ENCODE measurements at places on chromosomes 12 and 14.
A peak's percentile ranks its signal among the peaks of the same experiment; 100 is the strongest.

GRCh38 chr12:7832059-7832696 lies 40.5 kb downstream of the SLC2A14 start:
- no peak for DNase-seq

DNA sequence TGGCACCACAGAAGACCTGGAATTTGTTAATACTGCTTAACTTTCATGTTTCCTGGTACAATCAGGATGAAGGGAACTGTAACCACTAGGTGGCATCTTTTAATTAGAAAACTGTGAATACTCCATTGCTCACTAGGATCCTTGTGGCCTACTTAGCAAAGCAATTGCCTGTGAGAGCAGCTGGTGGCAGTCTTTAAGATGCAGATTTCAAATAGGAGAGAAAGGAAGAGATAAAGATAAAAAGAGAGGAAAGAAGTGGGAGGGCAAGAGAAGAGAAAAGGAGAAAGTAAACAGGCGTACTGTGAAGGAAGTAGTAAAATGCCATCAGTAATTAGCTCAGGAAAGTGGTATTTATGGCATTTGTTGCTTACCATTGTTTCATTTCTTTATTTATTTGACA lies 114.5 kb downstream of the RAD51B start:
- DNase-seq: no peak

DNA sequence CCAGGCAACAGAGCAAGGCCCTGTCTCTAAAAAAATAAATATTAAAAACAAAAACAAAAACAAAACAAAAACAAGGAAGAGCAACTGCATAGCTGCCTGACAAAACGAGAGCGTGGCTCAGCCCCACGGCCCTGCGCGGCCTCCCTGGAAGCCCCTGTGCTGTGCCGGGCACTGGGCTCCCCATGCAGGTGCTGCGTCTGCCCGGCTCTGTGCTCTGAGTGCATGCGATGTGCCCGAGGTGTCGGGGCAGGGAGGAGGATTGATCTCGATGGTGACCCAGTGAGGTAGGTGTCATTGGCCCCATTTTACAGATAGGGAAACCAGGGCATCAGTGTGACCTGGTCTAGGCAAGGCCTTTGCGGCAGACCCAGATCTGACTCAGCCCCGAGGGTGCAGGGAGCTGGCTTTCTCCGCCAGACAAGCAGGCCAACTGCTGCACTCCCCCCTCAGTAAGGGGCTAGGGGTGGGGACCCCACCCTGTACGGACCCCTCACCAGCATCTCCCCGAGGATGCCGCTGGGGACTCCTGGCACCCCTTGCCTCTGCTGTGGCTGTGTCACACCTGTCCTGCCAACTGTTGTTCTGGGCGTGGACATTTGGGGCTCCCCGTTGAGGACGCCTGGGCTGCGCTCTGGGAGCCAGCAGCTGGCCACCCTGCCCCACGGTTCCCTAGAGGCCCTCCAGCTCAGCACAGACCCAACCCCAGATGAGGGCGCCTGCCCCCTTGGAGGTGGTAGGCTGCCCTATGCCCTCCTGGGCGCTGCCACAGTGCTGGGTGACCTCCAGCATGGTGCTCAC lies 15.3 kb downstream of the GPR132 start:
- DNase-seq: no peak

DNA sequence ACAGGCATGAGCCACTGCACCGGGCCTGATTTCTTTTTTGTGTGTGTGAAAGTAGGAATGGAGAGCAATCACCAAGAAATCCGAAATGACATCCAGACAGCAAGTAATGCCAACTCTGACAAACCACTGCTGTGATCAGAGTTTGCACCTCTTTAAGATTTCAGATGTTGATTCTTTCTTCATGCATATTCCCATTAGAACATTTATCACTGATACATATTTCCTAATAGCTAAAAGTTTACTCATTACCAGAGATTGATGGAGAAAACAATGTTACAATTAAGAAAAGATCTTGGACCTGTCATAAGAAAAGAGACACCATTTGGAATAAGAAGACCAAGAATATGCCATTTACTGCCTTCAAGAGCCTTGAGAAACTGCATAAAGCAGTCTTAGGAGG lies 217.0 kb upstream of the MGAT4C start:
- DNase-seq: no peak

DNA sequence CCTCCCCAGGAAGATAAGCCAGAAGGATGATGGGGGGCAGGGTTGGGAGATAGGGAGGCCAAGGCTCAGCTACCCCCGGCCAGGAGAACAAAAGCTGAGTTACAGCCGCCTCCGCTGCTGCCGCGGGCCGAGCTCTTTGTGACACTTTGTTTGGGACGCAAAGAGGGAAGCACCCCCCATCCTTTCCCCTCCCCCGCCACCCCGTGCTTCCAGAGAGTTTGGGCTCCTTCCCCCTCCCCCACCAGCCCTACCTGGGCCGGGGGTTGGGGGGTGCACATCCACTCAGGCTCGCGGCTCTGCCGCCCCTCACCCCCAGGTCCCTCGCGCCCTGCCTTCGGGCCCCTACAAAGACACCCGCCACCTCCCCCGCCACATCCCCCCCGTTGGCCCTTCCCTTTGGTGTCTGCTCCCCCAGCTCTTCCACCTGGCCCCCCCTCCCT lies 799 bp downstream of the ZNF219 start:
- DNase-seq: no peak

DNA sequence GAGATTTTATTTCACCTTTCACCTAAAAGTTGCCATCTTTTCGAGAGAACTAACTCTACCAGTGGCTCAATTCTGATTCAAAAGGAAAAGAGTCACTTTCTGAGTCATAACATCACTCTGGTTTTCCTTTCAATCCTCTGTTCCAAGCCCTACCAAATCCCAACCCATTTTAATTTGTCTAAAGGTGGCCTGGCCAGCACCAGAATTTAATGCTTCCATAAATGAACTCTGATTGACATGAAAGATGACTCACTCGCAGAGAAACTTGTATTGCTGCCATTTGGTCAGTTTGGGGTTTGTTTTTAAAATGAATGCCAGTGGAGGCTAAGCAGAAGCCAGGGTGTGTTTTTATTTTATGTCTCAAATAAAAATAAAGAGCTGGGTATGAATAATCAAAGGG lies 117.4 kb upstream of the SOX5 start:
- DNase-seq: no peak

GRCh38 chr12:104498211-104498801 lies 41.6 kb downstream of the CHST11 start:
- peak; percentile 24 for DNase-seq

- peak; percentile 36 for DNase-seq
Measured at GRCh38 chr14:31208546-31209424, 1.2 kb upstream of the HECTD1 start.

- no peak for DNase-seq
Measured at GRCh38 chr14:30584058-30584630, 25.2 kb downstream of the G2E3 start.

- no peak for DNase-seq
Measured at GRCh38 chr12:32062881-32063280, 43.8 kb upstream of the BICD1 start.
